ENCODE measurements at places on chromosomes 4 and X.
A peak's percentile ranks its signal among the peaks of the same experiment; 100 is the strongest.

DNA sequence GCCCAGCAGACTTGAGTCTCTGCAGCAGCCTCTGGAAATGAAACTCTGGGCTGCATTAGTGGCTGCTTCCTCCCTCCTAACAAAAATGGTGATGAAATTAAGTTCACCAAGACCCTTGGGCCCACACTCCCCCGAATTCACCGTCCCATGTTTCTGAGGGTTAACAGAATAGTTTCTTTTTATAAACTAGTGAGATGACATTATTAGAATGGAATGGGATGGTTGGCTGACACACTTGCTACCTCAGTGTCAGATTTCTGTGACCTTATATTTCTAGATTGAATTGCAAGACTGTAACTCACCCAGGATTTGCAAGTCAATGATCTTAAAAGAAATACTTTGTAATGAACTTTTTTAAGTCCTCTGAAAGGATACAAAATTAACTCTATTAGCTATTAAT lies 127.1 kb downstream of the SHROOM3 start:
- no peak for DNase-seq

DNA sequence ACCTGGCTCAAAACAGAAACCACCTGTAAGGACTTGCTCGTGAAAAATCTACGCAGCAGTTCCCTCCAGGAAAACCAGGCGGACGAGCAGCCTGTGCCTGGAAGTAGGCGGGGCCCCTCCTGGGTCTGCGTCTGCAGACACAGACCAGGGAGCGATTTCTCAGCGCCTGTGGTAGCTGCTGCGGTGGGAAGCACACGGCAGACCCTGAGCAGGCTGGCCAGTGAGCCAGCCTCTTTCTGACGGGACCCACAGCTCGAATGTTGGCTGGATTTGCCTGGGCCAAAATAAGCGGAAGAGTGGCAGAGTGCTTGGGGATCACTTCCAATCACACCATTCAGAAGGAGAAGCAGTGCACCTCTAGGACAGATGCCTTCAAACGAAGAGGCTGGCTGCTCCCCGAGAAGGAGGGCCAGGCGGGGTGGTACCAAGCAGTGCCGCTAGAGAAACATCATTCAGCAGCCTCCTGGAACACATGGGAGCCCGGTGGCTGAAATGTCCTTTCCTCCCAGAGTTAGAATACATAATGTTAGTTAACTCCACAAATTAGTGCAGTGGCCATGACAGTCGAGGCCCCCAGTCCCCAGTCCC lies 85.9 kb downstream of the GATB start:
- DNase-seq, result peak; percentile 56

DNA sequence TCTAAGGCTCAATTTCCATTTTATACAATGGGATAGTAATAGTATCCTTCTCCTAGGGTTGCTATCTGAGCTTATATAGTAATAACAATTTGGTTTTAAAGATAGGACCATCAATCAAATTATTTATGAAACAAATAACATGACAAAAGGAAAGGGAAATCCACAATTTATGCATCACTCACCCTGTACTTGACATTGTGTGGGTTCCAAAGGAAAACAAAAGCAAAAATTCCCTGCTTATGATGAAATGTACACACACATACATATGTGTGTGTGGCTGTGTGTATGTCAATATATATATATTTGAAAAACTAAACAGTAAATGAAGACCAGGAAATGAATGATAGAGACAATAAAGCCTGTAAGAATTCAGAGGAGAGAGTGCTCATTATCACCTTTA lies 2.9 kb upstream of the TNIP3 start:
- DNase-seq, result no peak

GRCh38 chr4:111011458-111011857 lies 388.6 kb upstream of the PITX2 start:
- no peak for DNase-seq

DNA sequence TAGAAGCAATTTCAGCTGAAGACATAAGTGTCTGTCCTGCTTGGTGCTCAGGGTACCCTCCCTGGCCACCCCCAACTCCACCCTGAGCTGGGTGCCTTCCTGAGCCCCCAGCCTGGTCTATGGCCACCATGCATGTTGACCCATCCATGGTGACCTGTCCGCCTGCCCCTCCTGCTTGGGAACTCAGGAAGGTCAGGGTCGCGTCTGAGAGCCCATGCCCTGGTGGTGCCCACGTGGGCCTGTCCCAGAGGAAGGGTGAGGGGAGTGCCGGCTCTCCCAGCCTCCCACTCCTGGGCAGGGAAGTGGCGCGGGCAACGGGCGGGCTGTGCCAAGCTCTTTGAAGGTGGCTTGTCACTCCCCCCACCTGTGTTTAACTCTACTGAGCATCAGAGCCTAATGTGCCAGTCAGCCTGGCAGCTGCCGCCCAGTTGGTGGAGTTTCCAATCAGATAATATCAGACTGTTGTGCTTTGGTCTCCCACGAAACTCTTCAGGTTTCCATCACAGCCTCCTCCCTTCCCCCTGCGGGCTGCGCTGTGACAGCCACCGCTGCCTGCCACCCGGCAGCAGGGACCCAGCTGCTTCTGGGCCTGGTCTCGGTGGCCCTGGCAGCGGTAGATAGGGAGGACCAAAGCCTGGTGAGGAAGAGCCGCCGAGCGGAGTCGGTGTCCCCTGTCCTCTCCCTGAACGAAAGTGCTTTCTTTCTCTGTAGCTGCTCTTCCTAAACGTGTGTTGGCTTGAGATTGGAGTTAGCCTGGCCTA lies 4.8 kb downstream of the SH3BP2 start:
- DNase-seq, result no peak

GRCh38 chr4:185304541-185304940 lies 91.2 kb downstream of the LRP2BP start:
- peak; percentile 16 for DNase-seq

GRCh38 chrX:154348646-154349358 lies 25.6 kb downstream of the FLNA start:
- peak; percentile 1 for DNase-seq

- DNase-seq, result peak; percentile 59
Measured at GRCh38 chr4:57190601-57191481, 80.7 kb upstream of the IGFBP7 start.

DNA sequence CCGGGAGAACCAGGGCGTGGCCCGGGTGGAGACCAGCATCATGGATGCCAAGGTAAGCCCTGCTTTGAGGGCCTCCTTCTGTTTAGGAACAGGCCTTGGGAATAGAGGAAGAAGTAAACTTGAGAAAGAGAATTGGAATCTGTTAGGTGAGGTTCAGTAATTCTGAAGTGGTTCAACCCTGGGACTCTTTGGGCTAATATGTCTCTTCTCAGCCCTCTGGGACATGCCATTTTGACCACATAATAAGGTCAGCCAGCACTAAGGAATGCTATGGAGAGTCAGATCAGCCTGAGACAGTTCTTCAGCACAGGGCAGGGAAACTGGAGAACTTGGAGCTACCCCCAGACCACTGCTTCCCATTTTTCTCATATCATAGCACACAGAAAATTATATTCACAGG lies 63.3 kb upstream of the PRPS1 start:
- DNase-seq, result no peak
